ENCODE measurements at places on chromosomes 1 and 21.

DNA sequence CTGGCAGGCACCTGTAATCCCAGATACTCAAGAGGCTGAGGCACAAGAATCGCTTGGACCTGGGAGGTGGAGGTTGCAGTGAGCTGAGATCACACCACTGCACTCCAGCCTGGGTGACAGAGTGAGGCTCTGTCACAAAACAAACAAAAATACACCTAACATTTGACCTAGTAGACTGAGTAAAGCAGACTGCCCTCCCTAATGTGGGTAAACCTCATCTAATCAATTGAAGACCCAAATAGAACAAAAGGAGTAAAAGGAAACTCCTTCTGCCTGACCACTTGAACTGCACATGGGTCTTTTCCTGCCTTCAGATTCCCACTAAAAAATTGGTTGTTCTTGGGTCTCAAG is 19.0 kb upstream of the RBM15 start:
- DNase-seq, result no peak

GRCh38 chr1:10338611-10339010 is 60.3 kb upstream of the PGD start:
- DNase-seq, result no peak

- DNase-seq, result no peak
Observed at GRCh38 chr1:57850176-57850940, 426.5 kb upstream of the DAB1 start.

DNA sequence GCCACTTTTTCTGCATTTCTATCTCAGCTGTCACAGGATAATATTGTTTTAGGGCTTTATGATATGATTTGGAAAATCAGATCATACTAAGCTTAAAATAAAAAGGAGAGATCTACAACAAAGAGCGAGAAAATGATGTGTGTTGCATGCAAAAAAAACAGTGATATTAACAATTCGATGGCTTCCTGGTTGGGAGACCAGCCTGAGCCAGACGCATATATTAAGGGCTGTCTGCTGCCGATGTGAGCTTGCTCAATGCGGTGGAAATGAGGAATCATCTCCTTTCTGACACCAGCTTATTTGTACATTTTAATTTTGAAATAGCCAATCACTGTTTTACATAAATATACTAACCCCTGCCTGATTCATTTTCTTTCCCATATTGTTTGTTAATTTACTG is 862.6 kb downstream of the USP25 start:
- no peak for DNase-seq

DNA sequence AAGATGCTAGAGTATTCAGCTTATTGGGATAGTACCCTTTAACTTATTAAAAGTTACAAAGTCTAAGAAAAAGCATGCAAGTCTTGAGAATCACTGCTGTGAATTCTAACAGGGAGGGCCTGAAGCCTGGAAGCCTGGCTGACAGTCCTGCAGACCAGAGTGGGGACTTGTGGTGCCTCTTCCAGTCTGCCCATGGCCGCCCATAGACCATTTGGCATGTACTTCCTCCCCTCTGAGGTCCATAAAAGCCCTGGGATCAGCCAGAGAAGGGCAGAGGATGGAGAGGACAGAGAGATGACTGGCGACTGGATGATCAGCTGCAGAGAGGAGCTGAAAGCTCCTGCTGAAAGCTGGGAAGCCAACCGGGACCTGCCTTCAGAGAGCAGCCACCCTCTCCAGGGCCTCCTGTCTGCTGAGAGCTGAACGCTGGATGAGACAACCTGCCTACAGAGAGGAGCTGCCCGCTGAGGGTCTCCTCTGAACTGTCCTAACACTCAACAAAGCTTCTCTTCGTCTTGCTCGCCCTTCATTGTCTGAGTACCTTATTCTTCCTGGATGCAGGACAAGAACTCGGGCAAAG is 12.5 kb upstream of the SLC1A7 start:
- DNase-seq, result no peak

DNA sequence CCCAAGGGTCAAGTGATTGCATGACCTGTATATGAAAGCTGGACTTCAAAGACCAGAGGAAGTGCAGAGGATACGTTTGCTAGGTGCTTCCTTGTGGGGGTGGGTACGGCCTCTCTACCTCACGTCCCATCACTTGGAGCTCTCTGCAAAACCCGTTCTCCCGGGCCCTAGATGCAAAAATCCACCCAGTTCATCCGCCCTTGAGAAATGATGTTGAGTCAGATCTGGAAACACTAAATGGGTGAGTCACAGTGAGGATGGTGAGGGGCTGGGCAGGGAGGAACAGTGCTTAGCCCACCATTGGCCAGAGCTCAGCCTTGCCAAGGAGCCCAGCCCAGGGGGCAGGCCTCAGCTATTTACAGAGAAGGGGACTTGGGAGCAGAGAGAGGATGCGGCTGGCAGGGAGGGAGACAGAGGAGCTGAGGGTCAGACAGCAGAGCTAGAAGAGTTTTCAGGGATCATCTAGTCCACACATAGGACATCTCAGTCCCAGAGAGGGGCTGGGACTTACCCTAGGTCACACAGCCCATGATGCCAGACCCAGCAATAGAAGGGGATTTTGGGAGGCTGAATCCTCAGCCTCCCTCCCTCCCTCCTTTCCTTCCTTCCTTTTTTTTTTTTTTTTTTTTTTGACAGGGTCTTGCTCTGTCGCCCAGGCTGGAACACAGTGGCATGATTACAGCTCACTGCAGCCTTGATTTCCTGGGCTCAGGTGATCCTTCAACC is 14.6 kb downstream of the ARHGEF10L start:
- no peak for DNase-seq

GRCh38 chr21:27339902-27340301 is 373.0 kb upstream of the ADAMTS5 start:
- DNase-seq, result no peak

GRCh38 chr1:9573723-9574122 is 15.0 kb upstream of the TMEM201 start:
- DNase-seq, result no peak

DNA sequence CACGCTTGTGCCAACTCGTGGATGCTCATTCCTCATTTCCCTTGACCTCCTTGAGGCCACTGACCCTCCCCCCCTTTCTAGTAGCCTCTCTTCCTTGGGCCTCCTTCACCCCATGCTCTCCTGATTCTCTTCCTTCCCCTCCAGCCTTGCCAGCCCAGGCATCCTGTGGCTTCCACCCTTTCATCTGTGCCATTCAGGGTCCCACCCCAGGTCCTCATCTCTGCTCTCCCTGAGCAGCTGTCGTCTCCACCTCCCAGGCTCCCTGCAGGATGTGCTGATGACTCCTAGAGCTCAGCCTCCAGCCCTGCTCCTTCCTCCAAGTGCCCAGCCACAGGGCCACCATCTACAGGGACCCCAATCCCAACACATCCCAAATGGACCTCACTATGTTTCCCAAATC is 197.4 kb downstream of the GRIK3 start:
- DNase-seq, result no peak

DNA sequence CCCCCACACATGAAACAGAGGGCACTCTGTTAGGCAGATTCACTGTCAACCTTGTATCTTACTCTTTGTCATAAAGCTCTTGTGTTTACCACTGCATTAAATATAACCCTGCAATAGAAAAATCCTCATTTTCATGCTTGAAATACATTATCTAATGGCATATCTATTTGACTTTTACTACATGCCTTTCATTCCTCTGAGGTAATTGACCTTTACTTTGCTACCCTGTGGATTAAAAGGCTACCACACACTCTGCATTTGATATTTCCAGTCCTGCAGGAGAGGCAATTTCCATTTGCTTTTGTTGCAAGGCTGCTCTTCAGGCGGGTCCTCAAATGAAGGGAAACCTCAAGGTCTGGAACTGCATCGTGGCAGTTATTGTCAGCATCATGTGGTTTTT is 238.0 kb downstream of the NTNG1 start:
- DNase-seq, result no peak

DNA sequence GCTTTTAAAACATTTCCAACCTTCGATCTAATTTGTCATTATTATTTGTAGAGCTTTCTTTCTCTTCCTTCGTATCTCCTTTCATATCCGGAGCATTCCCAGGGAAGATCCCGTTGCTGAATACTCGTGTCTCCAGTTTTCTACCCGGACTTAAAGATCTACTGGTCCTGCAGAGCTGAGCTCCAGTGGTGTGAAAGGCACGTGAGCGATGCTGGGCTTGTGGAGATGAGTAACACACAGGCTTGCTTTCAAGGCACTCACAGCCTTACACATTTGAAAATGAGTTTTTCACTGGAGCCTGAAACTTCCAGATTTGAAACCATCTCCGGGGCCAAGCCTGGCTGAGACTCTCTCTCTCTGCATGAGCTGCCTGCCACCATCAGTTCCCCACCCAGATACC is 428.3 kb downstream of the KIF26B start:
- DNase-seq, result no peak

DNA sequence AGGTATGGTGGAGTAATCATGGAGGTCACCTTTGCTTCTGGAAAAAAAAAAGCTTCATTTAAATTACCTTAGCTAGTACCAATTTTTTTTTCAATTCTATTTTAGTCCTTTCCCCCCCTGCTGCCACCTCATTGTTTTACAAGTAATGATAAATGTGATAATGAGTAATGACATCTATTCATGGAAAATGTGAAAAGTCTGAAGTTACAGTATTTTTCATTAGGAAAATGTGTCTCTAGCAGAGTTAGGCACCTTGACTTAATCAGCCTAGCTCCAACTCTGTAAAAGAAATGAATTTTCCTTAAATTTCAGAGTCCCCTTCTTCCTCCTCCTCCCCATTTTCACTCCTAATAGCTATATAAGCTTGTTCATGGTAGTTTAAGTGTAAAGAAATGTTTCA is 204.9 kb upstream of the USP25 start:
- no peak for DNase-seq

DNA sequence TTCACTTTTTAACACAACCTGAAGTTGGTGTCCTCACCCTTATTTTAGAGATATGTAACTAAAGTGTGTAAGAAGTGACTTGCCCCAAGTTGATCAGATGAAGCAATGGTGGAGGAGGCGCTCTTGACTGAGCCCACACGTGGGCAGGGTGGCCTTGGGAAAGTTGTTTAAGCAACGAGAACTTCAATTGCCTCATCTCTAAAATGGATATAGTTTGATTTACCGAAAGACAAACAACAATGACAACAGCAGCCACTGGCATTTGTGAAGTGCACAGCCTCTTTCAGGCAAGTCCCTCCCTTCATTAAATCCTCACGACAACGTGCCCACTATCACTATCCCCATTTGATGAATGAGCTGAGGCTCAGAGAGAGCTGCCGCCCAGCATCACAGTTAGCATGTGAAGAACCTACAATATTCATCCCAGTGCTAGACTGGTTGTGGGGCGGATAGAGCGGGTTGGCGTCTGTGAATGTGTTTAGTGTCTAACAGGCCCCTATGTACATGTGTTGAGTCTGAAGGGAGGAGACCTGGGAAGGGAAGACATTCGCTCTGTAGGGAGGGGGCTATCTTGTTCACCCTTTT is 3.0 kb downstream of the IL22RA1 start:
- no peak for DNase-seq

DNA sequence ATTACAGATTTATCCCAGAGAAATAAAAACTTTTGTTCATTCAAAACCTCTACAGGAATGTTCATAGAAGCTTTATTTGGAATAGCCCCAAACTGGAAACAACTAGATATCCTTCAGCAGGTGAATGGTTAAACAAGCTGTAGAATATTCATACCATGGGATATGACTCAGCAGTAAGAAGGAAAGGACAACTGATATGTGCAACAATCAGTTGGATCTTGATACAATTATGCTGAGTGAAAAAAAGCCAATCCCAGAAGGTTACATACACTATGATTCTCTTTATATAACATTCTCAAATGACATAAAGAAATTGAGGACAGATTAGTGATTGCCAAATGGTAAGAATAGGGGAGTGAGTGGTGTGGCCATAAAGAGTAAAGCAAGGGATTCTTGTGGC is 376.7 kb downstream of the S1PR1 start:
- DNase-seq, result no peak

GRCh38 chr1:107865627-107866026 is 99.4 kb downstream of the VAV3 start:
- no peak for DNase-seq

DNA sequence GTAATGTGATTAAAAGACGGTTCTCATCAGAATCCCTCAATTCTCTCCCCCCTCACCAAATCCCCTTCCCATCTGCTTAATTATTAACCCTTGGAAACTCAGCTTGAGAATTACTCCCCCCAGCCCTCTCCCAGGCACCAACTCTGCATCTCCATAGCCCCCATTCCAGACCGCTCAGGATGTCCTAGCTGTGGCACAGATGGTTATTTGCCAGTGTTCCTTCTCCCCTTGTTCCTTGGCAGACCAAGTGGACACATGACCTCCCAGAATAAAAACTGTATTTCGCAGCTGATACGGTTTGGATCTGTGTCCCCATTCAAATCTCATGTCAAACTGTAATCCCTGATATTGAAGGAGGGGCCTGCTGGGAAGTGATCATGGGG is 14.6 kb downstream of the HENMT1 start:
- no peak for DNase-seq

GRCh38 chr1:14529475-14529874 is 69.0 kb upstream of the KAZN start:
- DNase-seq, result no peak

- DNase-seq, result peak; percentile 46
Observed at GRCh38 chr1:41363591-41364320, 2.5 kb downstream of the FOXO6 start.

- no peak for DNase-seq
Observed at GRCh38 chr1:46804027-46804889, 5.4 kb downstream of the CYP4B1 start.
